ENCODE measurements at places on chromosomes 1 and 21.

DNA sequence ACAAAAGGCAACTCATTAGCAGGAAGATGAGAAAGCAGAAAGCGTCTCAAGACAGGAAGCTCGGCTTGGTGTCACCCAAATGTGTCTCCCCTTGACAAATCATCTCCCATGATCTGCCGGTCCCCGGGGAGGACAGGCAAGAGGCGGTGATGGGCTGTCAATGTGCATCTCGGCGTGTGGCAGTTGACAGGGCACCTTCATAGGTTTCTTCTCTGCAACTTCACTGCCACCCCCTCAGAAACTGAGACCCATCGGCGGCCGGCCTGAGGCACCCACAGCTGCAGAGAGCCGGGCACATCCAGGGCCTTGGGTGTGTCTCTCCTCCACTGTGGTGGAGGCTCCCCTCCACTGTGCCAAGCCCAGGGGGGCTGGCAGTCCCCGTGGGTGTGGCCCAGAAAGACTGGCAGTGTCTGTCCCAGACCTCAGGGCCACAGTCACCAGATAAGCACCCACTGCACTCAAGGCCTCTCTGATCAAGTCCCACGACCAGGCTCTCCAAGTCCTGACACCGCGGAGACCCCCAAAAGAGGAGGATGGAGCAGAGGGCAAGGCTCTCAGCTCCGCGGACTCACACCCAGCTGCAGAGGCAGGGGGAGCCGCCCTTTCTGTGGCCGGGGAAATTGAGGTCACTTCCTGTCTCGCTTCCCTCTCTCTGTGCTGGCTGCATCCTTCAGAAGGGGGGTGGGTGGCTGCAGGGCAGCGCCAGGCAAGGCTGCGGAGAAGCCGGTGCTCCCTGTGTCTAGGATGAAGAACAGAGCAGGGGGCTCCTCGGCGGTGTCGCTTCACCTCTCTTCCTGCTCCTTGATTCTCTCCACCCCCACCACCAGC, 39.6 kb upstream of the LBR start:
- peak; percentile 82 for DNase-seq

DNA sequence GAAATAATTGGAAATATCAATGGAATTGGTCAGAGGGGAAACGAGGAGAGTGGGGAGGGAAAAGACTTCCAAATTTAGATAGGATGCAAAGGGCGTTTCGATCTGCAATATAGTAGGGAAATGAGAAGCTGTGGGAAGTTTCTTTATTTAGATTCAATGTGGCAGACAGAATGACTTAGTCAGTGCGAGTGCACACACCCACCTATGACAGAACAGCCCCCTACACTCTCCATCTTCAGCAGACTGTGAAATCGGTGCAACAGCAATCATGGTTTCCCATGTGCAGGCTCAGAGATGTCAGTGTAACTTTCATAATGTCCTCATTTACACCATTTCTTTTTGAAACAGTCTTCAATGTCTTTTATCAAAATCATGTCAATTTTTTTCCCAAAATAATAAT, 46.0 kb downstream of the DIP2A start:
- no peak for DNase-seq

DNA sequence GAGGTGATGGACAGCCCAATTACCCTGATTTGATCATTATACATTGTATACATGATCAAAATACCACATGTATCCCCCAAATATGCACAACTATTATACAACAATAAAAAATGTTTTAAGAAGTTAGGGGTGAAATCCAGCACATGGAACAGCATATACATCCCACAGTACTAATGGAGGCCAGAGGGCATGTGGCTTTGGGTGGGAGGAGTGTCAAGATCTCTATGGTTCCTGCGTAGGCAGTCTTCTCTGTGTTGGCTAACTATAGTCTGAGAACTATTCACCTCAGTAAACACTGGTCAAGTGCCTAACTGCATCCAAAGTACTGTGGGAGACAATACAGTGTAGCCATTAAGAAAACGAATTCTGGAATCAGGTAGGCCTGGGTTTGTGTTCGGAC, 74.1 kb downstream of the GADD45A start:
- DNase-seq = no peak

GRCh38 chr21:42705746-42706374, 52.4 kb downstream of the PDE9A start:
- no peak for DNase-seq

- no peak for DNase-seq
Observed at GRCh38 chr1:107831921-107832320, 133.1 kb downstream of the VAV3 start.

All from activated T-cell treated with anti-CD3 and anti-CD28 coated beads, Interleukin-2, amount 50 U/mL, for 1 hour (primary cell).